Stimulated activated CD4-positive, alpha-beta T cell treated with anti-CD3 and anti-CD28 coated beads, Interleukin-15, amount 100 ng/mL, for 1 hour (primary cell): ENCODE measurements at places on chromosomes 5 and 9.
A peak's percentile ranks its signal among the peaks of the same experiment; 100 is the strongest.

GRCh38 chr5:106530150-106530549 is 1140.6 kb downstream of the EFNA5 start:
- no peak for DNase-seq

DNA sequence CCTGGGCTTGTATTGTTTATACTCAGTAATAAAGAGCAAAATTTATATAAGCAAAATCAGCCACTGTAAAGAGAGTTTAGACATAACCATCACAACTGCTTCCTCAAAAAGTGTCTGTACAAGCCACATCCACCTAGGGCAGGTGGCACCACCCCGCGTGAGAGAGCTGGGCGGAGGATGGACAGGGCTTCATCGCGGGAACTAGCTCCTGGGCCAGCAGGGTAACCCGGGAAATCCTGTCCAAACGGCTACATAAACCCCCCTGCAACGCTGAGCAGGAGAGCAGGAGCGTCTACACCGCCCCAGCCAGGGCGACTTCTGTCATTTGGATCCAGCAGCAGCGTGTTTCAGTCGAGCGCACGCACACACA is 1.3 kb downstream of the SLC6A3 start:
- no peak for DNase-seq

DNA sequence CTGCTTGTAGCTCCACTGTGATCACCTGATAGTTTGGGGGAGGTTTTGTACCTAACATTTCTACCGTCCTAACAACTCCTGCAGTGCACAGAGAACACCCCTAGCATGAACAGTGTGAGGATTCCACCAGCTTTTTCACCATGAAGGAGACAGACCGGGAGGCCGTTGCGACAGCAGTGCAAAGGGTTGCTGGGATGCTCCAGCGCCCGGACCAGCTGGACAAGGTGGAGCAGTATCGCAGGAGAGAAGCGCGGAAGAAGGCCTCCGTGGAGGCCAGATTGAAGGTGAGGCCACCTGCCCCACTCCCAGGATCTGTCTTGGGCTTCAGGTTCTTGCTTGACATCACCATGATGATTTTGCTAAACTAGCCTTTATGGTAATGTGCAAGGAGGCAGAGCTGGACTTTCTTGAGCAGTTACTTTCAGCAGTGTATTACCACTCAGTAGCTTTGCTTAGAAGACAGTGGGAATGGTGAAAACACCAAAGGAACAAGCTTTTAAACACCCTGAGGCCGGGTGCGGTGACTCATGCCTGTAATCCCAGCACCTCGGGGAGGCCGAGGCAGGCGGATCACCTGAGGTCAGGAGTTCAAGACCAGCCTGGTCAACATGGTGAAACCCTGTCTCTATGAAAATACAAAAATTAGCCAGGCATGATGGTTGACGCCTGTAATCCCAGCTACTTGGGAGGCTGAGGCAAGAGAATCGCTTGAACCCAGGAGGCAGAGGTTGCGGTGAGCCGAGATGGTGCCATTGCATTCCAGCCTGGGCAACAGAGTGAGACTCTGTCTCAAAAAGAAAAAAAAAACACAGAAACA is 3.3 kb downstream of the EXOC3 start:
- DNase-seq = no peak

- DNase-seq = peak; percentile 65
Measured at GRCh38 chr9:126611592-126612325, 2.0 kb upstream of the LMX1B start.

- DNase-seq = peak; percentile 39
Measured at GRCh38 chr9:100028201-100028784, 70.5 kb downstream of the ERP44 start.

DNA sequence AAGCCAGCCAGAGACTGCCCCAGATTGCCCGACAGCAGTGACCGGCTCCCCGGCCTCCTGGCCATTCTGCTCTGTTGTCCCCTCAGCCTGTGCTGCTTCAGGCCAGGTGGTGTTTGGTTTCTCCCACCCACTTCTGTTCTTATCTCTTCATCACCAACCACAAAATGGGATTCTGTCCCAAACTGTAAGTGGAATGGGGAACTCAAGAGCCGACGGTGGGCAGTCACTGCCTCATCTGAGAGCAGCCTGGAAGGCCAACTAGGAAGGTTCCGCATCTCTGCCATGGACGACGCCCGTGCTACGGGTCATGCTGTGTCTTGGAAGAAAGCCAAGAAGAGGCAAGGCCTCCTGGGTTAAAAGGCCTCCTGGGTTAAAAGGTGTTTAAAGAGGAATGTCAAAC is 219.0 kb upstream of the PIK3R1 start:
- DNase-seq = no peak

- no peak for DNase-seq
Measured at GRCh38 chr5:128984480-128984879, 19.2 kb downstream of the SLC27A6 start.

- DNase-seq = no peak
Measured at GRCh38 chr9:122780026-122780425, 8.7 kb upstream of the OR5C1 start.

- no peak for DNase-seq
Measured at GRCh38 chr5:43348207-43348606, 35.0 kb upstream of the HMGCS1 start.

- no peak for DNase-seq
Measured at GRCh38 chr5:78467752-78468357, 107.4 kb downstream of the SCAMP1 start.

- no peak for DNase-seq
Measured at GRCh38 chr9:36499174-36499890, 73.4 kb upstream of the MELK start.

- no peak for DNase-seq
Measured at GRCh38 chr5:6719417-6719816, 6.2 kb downstream of the TENT4A start.

GRCh38 chr5:87121304-87122150 is 146.2 kb upstream of the RASA1 start:
- no peak for DNase-seq

DNA sequence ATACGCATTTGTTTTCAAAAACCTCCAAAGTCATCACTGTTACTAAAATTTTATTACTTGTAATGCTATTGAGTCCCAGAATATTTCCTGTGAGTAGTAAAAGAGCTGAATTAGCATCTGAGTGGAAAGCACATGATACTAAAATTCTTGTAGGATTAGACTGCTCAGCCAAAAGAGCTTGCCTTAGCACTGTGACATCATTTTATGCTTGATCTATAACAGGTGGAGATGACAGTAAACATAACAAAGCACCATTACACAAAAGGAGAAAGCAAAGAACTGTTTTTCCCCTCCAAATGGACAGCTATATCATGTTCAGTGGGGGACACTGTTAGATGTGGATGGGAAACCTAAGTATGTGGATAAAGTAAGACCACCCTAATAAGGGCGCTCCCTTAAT is 5.8 kb upstream of the JAK2 start:
- no peak for DNase-seq

DNA sequence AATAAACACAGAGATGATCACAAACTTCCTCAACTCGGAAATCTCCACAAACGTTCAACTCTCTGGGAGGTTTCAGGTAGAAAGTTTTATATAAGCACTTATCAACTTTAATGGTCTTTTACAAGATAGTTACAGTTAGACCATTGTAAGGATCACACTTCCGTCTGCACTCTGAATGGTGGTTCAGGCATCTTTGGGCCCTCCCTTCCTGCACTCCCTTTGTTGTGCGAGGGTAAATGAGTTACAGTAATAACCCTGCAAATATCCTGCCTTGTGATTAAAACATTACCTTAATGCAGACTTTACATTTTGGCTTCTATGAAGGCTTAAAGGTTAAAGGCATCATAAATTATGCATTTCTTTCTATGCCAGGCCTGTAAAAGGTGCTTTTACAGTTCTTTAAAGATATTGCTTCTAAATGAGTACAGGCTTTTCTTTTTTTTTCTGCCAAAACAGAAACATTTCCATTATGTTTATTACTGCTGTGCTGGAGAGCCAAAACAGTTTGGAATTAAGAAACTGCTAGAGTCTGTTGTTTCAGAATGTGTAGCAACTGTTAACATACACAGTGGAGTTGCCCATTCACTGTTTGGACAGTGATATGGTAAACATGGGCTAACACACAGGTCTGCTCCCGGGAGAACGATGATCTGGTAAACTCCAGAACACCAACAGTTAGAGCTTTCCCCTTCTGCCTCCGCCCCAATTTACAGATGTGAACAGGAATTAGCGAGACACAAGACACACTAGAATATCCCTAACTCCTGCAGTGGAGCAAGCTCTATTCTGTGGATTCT is 1.1 kb downstream of the PRUNE2 start:
- DNase-seq = no peak

DNA sequence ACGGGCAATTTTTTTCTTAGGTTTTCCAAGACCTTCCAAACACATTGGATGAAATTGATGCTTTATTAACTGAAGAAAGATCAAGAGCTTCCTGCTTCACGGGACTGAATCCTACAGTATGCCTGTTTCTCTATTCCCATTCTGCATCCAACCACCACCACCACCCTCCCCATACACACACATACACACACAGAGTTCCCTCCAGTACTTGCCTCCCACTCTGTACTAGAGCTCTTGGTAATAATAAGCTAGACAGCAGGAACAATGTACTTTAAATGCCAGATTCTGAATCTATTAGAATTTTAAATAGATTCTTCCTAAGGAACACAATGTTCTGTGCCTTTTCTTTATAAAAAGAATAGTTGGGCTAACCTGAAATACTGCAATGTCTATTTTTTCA is 67.4 kb downstream of the KLF9 start:
- no peak for DNase-seq

DNA sequence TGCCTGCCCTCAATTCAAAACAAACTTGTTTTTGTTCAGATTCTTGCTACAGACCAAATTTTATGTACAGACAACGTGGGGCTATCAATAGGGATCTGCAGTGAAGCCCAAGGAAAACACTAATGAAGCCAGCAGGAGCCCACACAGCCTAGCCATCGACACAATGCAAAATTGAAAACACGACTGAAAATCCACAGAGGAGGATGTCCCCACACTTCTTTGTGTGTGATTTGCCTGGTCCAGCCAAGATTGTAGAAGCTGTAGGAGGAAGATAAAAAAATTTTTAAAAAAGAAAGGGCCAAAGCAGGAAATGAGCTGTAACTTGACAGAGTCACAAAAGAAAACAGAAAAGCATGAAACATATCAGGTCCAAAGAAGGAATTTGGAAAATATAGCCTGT is 34.8 kb downstream of the HTR4 start:
- no peak for DNase-seq

DNA sequence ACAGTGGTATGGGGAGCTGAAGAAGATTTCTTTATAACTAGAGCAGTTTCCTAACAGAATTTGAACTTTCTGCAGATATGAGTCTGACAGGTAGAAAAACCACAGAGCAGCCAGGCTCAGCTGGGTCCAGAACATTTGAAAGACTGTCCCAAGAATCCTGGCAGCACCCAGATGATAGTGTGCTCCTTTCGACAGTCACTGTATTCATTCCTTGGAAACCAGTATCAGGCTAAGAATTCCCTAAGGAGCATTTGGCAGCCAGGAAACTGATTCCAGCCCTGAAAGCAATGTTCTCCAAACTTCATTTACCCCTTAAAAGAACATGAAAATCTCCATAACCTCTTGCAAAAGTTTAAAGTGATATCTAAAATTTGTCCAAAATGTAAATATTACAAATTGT is 123.0 kb upstream of the MTAP start:
- no peak for DNase-seq

GRCh38 chr5:4907571-4907970 is 232.6 kb upstream of the ADAMTS16 start:
- DNase-seq = no peak

DNA sequence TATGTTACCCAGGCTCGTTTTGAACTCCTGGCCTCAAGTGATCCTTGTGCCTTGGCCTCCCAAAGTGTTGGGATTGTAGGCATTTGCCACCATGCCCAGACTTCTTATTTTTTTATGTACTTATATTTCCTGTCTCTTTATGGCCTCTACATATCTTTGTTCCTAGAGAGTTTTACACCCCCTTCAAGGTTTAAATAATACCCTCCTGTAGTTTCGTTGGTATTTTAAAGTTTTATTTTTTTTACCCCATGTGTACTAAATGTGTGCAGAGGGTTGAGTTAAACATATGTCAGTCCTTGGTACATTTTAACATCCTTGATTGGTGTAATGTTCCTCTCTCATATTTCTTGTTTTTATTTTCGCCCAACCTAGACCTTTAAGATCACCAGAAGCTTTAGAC is 29.4 kb downstream of the OCLN start:
- DNase-seq = no peak

GRCh38 chr9:108160706-108161355 is 671.3 kb upstream of the KLF4 start:
- no peak for DNase-seq

DNA sequence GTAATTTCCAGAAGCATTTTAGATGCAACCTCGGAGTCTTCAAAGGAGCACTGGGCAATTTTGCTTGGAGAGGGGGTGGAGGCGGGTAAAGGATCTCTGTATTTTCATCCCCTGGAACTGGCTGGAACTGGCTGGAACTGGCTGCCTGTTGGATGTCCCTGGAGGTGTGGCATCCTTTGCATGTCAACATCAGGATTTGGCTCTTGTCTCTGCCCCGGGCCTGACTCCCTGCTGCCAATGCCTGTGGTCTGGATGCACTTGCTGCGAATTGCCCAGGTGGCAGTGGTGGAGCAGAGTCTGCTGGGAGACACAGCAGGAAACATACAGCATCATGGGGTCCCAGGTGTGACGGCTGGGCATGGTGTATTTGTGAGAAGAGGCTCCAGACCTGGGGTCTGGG is 391.3 kb downstream of the GADD45G start:
- no peak for DNase-seq

DNA sequence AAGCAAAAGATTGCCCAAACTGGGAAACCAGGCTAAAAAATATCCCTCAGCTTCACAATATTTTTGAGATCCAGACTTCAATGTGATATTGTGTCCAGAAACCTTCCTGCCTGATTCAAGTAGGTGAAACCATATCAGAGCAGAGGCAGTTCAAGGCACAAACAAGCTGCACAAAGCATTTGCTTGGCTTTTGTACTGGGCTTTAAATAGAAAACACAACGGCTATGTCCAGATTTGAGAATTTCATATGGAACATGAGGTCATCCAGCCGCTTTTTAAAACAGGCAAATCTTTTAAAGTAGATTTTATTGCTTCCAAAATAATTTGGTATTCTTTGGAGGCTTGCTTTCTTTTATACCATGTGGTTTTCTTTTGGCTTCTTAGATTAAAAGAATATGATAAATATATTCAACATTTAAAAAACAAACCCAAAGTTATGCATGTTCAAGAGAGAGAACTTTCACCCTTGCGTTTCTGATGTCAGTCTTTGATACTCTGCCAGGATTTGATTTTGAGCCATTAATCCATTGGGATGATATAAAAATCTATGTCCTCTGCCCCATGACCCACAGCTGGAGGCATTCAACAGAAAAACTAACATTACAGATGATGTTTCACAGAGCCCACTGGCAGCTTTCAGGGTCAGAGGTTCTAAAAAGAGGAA is 29.0 kb upstream of the CCDC112 start:
- DNase-seq = no peak

- DNase-seq = no peak
Measured at GRCh38 chr5:75538211-75538610, 26.5 kb downstream of the POLK start.

- DNase-seq = no peak
Measured at GRCh38 chr9:117387422-117387821, 27.4 kb downstream of the ASTN2 start.

DNA sequence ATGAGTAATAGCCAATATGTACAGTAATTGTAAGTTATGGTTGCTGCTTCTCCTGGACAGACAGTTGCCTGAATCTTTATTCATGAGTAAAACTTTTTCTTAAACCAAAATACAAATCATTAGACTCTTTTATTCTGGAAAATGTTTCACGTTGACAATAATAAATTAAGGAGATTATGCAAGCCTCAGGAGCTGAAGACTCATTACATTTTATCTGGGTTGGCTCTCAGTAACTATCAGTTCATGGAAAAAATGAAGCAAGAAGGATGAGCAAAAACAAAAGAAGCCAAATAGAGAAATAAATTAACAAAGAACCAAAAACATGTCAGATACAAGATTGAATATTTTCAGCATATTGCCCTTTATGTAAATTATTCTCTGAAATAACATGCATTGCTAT is 88.9 kb upstream of the PRR16 start:
- no peak for DNase-seq
